H1 (cell line): ENCODE measurements at places on chromosomes 1 and 21. TPM values are rescaled to one million over a fixed set of nuclear protein-coding genes. Genes with fewer than 3 reads are reported as not detected.

The ANGPTL1 gene
- polyA plus RNA-seq = not detected in 2 replicates

The NBPF10 gene
- 0.09 and 0.20 TPM in 2 replicates for polyA plus RNA-seq

The FAM72B gene
- polyA plus RNA-seq = 7.1 and 7.7 TPM in 2 replicates

The PLA2G2F gene
- not detected in 2 replicates for polyA plus RNA-seq

The CFH gene
- polyA plus RNA-seq = not detected in 2 replicates

The DUSP10 gene
- 1.2 and 1.6 TPM in 2 replicates for polyA plus RNA-seq

The ECM1 gene
- 0.98 and 1.1 TPM in 2 replicates for polyA plus RNA-seq

The ITGB2 gene
- 0.63 and 0.89 TPM in 2 replicates for polyA plus RNA-seq

The KIRREL1 gene
- 14.2 and 22.9 TPM in 2 replicates for polyA plus RNA-seq

The DMRTA2 gene
- 0.03 TPM in 1 of 2 replicates, not detected in the other for polyA plus RNA-seq

The PANK4 gene
- polyA plus RNA-seq = 20.1 and 24.4 TPM in 2 replicates

The CACNA1S gene
- polyA plus RNA-seq = 0.06 and 0.08 TPM in 2 replicates

The KCNJ9 gene
- 0.02 and 0.11 TPM in 2 replicates for polyA plus RNA-seq

The LCE3D gene
- polyA plus RNA-seq = not detected in 2 replicates

The ACTL8 gene
- 0.33 and 0.63 TPM in 2 replicates for polyA plus RNA-seq

The GPR52 gene
- polyA plus RNA-seq = 0.19 and 0.24 TPM in 2 replicates

The CLSTN1 gene
- polyA plus RNA-seq = 34.2 and 55.4 TPM in 2 replicates

The C1QB gene
- polyA plus RNA-seq = not detected in 2 replicates

The FTCD gene
- polyA plus RNA-seq = 4.9 and 7.3 TPM in 2 replicates

The TPTE gene
- polyA plus RNA-seq = not detected in 2 replicates

The TMEM52 gene
- polyA plus RNA-seq = 30.2 and 46.3 TPM in 2 replicates

The TESK2 gene
- 10.0 and 10.8 TPM in 2 replicates for polyA plus RNA-seq

The SEMA4A gene
- 10.6 and 12.0 TPM in 2 replicates for polyA plus RNA-seq

The SPRR2B gene
- polyA plus RNA-seq = not detected in 2 replicates

The PRRX1 gene
- polyA plus RNA-seq = not detected in 2 replicates

The PTPRU gene
- 33.8 and 57.0 TPM in 2 replicates for polyA plus RNA-seq

The GBP7 gene
- not detected in 2 replicates for polyA plus RNA-seq

The ADORA3 gene
- 0.03 TPM in 1 of 2 replicates, not detected in the other for polyA plus RNA-seq

The PTPN7 gene
- 0.20 TPM in 2 replicates for polyA plus RNA-seq

The OR2T29 gene
- not detected in 2 replicates for polyA plus RNA-seq

The CTH gene
- polyA plus RNA-seq = 31.7 and 39.3 TPM in 2 replicates

The CD2 gene
- not detected in 2 replicates for polyA plus RNA-seq

The KCTD3 gene
- 22.4 and 43.0 TPM in 2 replicates for polyA plus RNA-seq

The FMN2 gene
- polyA plus RNA-seq = 0.31 and 0.83 TPM in 2 replicates

The SPSB1 gene
- 6.4 and 8.2 TPM in 2 replicates for polyA plus RNA-seq

The NES gene
- 13.3 and 20.3 TPM in 2 replicates for polyA plus RNA-seq

The LRRC71 gene
- polyA plus RNA-seq = 0.05 and 0.16 TPM in 2 replicates

The OR14A16 gene
- polyA plus RNA-seq = not detected in 2 replicates
